ENCODE measurements at places on chromosomes 2 and 18. TPM values are rescaled to one million over a fixed set of nuclear protein-coding genes. Genes with fewer than 3 reads are reported as not detected.

- DNase-seq, result no peak
Observed at GRCh38 chr18:658947-659533, 1.6 kb downstream of the TYMS start.

GRCh38 chr2:98359986-98360385 lies 13.7 kb downstream of the CNGA3 start:
- DNase-seq, result no peak

- DNase-seq, result no peak
Observed at GRCh38 chr2:69624611-69625010, 18.9 kb downstream of the AAK1 start.

DNA sequence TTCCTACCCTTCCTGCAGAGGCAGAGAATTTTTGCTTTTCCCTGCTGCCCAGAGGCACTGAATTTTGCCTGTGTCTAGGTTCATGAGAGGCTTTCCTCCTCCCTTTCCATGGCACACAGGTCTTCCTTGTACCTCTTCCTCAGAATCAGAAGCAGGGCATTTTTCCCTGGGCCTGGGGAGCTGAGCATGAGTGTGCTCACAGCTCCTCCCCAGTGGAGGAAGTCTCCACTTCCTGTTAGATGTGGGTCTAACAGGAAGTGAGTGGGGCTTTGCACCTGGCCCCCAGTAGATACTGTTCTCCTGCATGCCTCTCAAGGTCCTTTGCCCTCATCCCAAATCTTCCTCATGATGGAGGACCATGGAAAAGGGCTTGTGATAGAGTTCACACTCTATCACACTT lies 297.2 kb upstream of the FIGN start:
- DNase-seq, result no peak

The RPRM gene
- not detected for total RNA-seq

The SRD5A2 gene
- total RNA-seq, result 0.19 TPM

- no peak for DNase-seq
Observed at GRCh38 chr2:157444641-157445040, 752 bp upstream of the CYTIP start.

GRCh38 chr2:235144291-235144690 lies 192.5 kb downstream of the SH3BP4 start:
- no peak for DNase-seq

Measured in myocyte (in vitro differentiated cells).